NCI-H1417 (cell line): ENCODE measurements at places on chromosomes 2 and 18.

- DNase-seq, result no peak
Observed at GRCh38 chr18:48621815-48622555, 83.2 kb downstream of the CTIF start.

- no peak for DNase-seq
Observed at GRCh38 chr18:57060814-57061213, 86.1 kb upstream of the BOD1L2 start.

DNA sequence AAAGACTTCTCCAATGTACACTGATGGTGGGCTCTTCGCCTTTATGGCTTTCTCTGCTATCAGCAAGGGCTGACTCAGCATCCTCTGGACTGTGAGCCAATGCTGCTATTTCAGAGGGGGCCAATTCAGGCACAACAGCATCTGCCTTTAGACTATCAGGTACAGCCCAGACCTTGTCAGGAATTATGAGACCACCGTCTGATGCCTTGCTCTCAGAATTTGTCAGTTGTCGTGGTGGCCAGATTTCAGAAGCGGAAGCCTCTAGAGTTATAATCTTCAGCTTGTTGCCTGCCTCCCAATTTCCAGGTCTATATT is 92.7 kb downstream of the ALPK2 start:
- no peak for DNase-seq

DNA sequence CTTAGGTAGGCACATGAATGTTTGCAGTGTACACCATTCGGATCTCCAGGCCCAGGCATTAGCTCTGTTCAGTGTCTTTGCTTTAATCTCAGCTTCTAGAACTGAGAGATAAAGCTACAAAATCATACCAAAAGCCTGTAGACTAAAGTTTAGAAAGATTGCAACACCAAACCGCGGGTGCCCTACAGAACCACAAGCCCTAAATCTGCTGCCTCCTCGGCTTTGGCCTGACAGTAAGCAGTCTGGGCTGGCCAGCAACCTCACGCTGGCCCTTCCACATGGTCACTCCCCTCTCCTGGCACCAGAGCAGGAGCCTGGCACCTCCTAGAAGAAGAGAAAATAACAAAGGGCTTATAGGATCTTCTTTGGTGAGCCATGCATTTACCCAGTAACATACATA is 8.9 kb upstream of the OSR1 start:
- DNase-seq, result no peak

DNA sequence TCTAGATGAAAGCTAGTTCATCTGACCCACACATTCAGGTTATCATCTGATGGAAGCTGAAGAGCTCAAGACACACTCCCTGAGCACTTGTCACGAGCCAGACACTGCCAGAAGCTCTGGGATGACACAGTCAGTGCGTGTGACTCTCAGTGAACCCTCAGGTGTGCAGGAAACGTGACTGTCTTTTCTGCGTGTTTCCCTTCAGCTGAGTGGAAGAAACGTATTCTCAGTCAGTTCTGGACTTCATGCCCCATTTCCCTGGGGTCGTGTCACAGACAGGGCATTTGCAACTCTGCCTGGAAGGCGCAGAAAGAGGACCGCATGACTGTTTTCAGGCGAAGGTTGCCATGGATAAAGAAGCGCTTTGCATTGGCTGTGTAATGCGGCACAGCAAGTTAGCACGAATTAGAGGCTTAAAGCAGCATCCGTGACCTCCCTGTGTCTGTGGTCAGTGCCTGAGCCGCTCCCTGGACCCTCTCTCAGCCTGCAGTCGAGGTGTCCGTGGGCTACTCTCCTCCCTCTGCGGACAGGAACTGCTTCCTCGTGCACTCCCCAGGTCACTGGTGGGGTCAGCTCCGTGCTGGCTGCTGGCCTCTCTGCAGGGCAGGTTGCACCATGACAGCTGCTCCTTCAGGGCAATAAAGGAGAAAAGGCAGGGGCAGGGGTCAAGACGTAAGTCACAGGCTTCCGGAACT is 3.3 kb upstream of the ALLC start:
- DNase-seq, result no peak

DNA sequence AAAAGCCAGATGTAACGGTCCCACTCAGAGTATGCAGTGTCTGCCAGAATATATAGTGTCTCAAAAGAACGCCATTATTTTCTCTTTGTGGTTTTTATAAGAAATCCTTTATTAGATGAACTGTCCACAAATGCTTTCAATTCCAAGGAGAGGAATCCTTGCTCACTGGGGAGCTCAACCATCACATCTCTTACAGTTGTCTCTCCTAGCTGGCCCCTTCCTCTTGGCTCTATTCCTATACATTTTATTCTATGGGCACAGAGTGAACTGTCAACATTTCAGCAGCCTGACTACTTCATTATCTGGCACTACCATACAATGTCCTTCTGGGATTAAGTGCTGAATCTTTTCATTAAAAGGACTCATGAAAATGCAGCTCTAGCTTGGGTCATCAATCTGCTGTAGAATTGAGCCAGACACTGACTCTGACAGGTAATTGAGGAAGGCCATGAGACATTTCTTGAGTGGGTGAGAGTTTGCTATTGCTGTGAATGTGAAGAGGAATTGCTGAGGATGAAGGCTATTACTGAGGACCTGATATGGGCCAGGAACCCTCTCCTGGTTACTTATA is 96.5 kb upstream of the THOC1 start:
- no peak for DNase-seq

DNA sequence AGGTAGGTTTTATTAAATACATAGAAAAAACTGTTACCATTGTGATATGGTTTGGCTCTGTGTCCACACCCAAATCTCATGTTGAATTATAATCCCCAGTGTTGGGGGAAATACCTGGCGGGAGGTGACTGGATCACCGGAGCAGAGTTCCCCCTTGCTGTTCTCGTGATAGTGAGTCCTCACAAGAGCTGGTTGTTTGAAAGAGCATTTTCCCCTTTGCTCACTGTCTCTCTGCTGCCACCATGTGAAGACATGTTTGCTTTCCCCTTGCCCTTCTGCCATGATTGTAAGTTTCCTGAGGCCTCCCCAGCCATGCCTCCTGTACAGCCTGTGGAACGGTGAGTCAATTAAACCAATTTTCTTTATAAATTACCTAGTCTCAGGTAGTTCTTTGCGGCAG is 352.7 kb upstream of the SLC39A10 start:
- DNase-seq, result no peak

GRCh38 chr2:9333591-9334171 is 89.6 kb downstream of the ITGB1BP1 start:
- peak; percentile 63 for DNase-seq

DNA sequence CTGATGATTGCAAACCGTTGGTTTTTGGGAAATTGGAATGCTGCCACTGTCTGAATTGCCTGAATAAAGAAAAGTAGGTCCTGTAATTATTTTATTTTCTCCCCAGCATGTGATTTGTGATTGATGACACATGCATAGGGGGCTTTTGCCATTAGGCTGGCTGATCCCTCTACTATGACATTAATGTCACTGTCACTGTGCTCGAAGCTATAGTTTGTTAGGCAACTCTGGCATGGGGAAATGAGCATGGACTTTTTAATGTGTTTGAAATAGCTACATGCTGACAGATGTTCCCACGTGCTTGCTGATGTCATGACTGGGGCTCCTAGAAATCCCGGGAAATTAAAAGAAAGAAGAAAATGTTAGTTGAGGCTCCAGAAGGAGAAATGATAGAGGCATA is 99.1 kb downstream of the HRH4 start:
- no peak for DNase-seq

DNA sequence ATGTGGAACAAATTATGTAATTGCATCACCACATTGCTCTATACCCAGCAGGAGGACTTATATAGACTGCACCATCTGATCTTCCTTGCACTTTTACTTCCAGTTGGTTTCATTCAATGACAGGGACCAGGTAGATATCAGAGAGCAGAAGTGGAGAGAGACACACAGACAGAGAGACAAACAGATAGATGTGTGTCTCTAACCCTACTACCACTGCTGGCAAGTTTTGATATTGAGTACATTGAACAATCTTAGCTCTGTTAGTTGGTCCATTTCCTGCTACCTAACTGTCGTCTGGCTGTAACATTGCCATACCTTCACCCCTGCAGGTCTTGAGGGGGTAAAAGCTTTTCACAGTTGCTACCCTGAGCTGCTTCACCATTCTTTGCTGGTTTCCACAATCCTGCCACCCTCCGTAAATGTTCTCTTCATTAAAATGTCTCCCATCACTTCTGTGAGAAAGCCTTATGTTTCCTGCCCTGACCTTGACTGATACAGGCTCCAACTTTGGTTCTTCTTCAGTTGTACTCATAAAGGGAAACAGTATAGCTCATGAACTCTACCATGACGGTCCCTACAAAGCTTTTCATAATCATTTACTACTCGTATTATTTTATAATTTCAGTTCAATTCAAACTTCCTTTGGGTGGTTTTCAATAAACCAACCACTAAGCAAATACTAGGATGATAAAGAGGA is 62.3 kb upstream of the ITGA4 start:
- no peak for DNase-seq
